A549 treated with DMSO at 1 μM for 4 hours (cell line): ENCODE measurements at places on chromosomes 2 and 18. TPM values are rescaled to one million over a fixed set of nuclear protein-coding genes. Genes with fewer than 3 reads are reported as not detected.

Gene XDH
- 1.1 to 1.8 TPM (median 1.4 TPM) in 5 replicates for total RNA-seq

Gene ASPRV1
- total RNA-seq: 0.17 to 0.38 TPM (median 0.24 TPM) in 5 replicates

Gene SOX11
- not detected in 5 replicates for total RNA-seq

Gene FEV
- total RNA-seq: not detected in 5 replicates

Gene UBXN2A
- 15.9 to 24.6 TPM (median 21.5 TPM) in 5 replicates for total RNA-seq

Gene TCF7L1
- total RNA-seq: 6.4 to 9.3 TPM (median 7.3 TPM) in 5 replicates

Gene CD8B2
- total RNA-seq: not detected in 5 replicates

Gene OSGEPL1
- 4.2 to 5.6 TPM (median 4.9 TPM) in 5 replicates for total RNA-seq

Gene C2orf78
- total RNA-seq: not detected in 5 replicates

Gene DNAH6
- total RNA-seq: 0.01 to 0.06 TPM (median 0.02 TPM) in 5 replicates

Gene PAIP2B
- 0.24 to 0.44 TPM (median 0.43 TPM) in 5 replicates for total RNA-seq

Gene TTC27
- total RNA-seq: 25.2 to 28.6 TPM (median 26.2 TPM) in 5 replicates

Gene B3GNT2
- total RNA-seq: 20.9 to 34.2 TPM (median 29.1 TPM) in 5 replicates

Gene TUBB8B
- total RNA-seq: 0.14 TPM in 1 of 5 replicates, not detected in the others

Gene PLCL1
- 0.07 TPM in 1 of 5 replicates, not detected in the others for total RNA-seq

Gene SCN3A
- 0.01 to 0.07 TPM in 2 of 5 replicates, not detected in the others for total RNA-seq

Gene ACVR2A
- 3.5 to 4.3 TPM (median 4.1 TPM) in 5 replicates for total RNA-seq

Gene IER3IP1
- total RNA-seq: 15.5 to 30.8 TPM (median 18.7 TPM) in 5 replicates

Gene KCNJ3
- not detected in 5 replicates for total RNA-seq

Gene ASB3
- total RNA-seq: 10.6 to 16.2 TPM (median 14.1 TPM) in 5 replicates

Gene POTEJ
- not detected in 5 replicates for total RNA-seq

Gene DDX1
- total RNA-seq: 128 to 145 TPM (median 138 TPM) in 5 replicates

Gene PRADC1
- total RNA-seq: 17.6 to 24.6 TPM (median 23.8 TPM) in 5 replicates

Gene RTTN
- total RNA-seq: 4.1 to 7.3 TPM (median 6.9 TPM) in 5 replicates

Gene ANKRD30BL
- total RNA-seq: not detected in 5 replicates

Gene FAM110C
- 0.06 to 0.26 TPM (median 0.14 TPM) in 5 replicates for total RNA-seq

Gene CFC1
- total RNA-seq: not detected in 5 replicates

Gene VSNL1
- not detected in 5 replicates for total RNA-seq

Gene TAF1B
- total RNA-seq: 23.4 to 46.5 TPM (median 27.1 TPM) in 5 replicates

Gene ANO7
- total RNA-seq: 1.9 to 2.6 TPM (median 2.1 TPM) in 5 replicates

Gene KANSL1L
- total RNA-seq: 0.24 to 0.99 TPM (median 0.56 TPM) in 5 replicates

Gene CPO
- total RNA-seq: 0.09 to 0.19 TPM (median 0.17 TPM) in 3 of 5 replicates, not detected in the others

Gene HAAO
- total RNA-seq: 0.07 to 0.18 TPM in 2 of 5 replicates, not detected in the others

Gene PAX3
- total RNA-seq: not detected in 5 replicates

Gene EFEMP1
- total RNA-seq: 30.5 to 51.4 TPM (median 45.1 TPM) in 5 replicates

Gene UCN
- total RNA-seq: 0.55 to 2.6 TPM (median 1.8 TPM) in 5 replicates

Gene SPEG
- total RNA-seq: 5.8 to 8.1 TPM (median 6.6 TPM) in 5 replicates

Gene APCDD1
- total RNA-seq: not detected in 5 replicates

Gene POLE4
- total RNA-seq: 96.5 to 179 TPM (median 157 TPM) in 5 replicates

Gene CROCC2
- not detected in 5 replicates for total RNA-seq

Gene IKZF2
- 0.12 to 0.36 TPM (median 0.18 TPM) in 5 replicates for total RNA-seq

Gene CAMKMT
- total RNA-seq: 4.7 to 6.7 TPM (median 6.2 TPM) in 5 replicates

Gene CGREF1
- total RNA-seq: 7.0 to 8.3 TPM (median 7.9 TPM) in 5 replicates

Gene TBR1
- 0.01 to 0.11 TPM (median 0.08 TPM) in 3 of 5 replicates, not detected in the others for total RNA-seq

Gene ALPI
- total RNA-seq: 0.02 TPM in 1 of 5 replicates, not detected in the others

Gene ZSWIM2
- total RNA-seq: not detected in 5 replicates

Gene WDSUB1
- total RNA-seq: 6.1 to 8.8 TPM (median 7.7 TPM) in 5 replicates

Gene ACADL
- total RNA-seq: 0.03 to 0.14 TPM (median 0.08 TPM) in 3 of 5 replicates, not detected in the others

Gene VWC2L
- not detected in 5 replicates for total RNA-seq
